Thymus (tissue), 14 donors: ENCODE measurements at places on chromosomes 12 and 14. TPM values are rescaled to one million over a fixed set of nuclear protein-coding genes. Genes with fewer than 3 reads are reported as not detected.

The SERPINA5 gene
- 0.24 TPM for total RNA-seq

DNA sequence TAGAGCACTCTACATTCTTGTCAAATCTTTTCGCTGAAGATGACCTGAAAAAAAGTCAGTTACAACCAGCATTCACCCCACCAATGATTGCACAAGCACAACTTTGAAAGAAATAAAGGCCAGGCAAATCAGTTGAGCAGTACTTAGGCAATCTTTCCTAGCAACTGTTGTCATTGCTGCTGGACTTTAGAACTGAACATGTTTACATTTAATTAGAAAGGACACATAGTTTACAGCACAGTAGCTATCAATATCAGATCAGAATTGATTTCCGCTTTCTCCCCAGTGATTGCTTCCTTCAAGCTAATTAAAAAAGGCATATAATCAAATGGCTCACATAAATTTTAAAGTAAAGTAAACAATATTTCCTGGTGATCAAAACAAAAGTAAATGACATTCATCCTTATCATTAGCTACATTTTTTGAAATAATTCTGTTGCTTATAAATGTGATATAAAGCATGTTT is 128.4 kb downstream of the FOXA1 start:
- no peak for DNase-seq

DNA sequence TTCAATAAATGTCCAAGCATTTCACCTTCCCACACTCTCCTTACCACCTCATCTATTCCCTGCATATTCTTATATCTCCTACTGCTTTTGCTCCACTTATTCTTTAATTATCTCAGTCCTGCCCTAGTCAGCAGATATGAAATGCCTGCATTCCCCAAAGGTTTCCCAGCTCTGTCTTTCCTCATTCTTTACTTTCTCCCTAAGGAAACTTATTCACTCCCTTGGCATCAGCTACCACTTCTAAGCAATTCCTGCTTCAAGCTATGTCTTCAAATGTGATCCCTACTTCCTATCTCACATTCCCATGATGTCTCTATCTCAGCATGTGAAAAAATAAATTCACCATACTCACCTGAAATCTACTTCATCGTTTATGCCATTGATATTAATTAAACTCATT is 111.8 kb downstream of the CAPZA3 start:
- no peak for DNase-seq

The CLEC12A gene
- 2.9 TPM for total RNA-seq

The IRAK3 gene
- total RNA-seq = 2.5 TPM

- no peak for DNase-seq
Measured at GRCh38 chr12:93244514-93245077, 133.1 kb upstream of the NUDT4 start.

The NKX2-1 gene
- total RNA-seq = not detected

DNA sequence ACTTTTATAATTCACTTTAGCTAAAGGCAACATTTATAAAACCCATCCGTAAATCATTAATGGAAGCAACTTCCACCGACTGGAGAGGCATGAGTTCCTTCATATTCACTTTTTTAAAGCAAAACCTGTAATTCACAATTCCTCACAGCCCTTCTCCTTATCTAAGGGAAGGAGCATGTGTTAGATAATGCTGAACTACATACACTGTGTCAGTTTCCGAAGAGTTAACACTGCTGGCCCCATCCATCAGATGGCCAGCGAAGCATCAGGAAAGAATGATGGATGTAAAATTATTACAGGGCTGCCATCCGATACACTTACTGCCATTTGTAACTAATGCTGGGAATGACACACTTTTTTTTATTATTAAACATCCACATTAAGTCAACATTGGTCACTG is 392.8 kb downstream of the SOX5 start:
- DNase-seq = no peak

- DNase-seq = no peak
Measured at GRCh38 chr14:71651228-71651627, 281.0 kb upstream of the RGS6 start.

DNA sequence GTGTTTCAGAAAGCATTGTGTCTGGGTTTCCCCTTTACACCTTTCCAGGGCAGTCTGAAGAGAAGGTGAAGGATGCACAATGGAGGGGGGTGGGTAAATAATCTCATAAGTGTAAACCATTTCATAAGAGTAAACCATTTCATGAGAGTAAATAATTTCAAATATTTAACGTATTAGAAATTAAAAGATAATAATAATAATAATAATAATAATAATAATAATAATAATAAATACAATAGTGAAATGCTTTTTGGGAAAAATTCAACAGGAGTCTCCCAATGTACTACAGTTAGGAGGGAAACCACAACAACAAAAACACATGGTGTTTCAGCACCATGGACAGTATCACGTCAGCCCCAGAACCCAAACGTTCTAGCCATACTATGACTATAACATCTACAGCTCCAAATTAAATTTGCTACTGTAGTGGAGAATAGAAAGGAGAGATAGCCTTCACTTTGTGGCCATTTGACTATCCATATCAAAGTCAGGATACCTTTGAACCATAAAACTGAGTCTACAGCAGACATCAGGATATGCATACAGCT is 691.8 kb downstream of the BCL11B start:
- DNase-seq = peak; percentile 79

The CD69 gene
- total RNA-seq = 90.9 TPM

DNA sequence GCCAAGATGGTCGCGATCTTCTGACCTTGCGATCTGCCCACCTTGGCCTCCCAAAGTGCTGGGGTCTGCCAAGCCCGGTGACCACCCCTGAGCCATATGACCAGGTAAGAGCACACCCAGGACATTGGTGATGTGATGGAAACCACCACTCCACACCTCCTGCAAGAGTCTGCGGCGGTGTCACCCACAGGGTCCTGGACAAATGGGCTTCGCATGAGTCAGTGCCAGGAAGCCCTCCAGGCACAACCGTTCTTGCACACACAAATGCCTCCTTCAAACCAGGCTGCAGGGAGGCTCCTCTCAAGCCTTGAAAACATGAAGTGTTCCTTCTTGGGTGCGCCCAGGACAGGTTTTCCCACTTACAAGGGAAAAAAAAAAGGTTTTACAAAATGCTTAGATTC is 16.6 kb downstream of the PITPNM2 start:
- no peak for DNase-seq

The ANKS1B gene
- total RNA-seq = 4.9 TPM

The CD27 gene
- 42.3 TPM for total RNA-seq

DNA sequence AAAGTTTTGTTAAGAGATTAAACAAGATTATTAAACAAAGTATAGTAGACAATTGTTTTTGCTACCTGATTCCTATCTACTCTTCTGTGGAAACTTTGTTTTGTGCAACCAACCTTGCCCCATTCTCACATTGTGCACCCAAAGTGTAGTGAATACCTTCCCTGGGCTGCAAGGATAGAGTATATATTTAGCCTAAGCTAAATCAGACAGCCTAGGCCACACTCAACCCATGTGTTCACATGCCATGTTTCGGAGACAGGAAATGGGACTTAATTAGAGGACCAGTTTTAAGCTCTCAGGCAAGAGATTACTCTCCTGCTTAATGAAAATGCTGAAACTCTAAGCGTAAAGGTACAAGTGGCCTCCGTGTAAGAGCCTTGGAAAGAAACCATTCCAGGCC is 734.9 kb upstream of the USP15 start:
- DNase-seq = no peak

DNA sequence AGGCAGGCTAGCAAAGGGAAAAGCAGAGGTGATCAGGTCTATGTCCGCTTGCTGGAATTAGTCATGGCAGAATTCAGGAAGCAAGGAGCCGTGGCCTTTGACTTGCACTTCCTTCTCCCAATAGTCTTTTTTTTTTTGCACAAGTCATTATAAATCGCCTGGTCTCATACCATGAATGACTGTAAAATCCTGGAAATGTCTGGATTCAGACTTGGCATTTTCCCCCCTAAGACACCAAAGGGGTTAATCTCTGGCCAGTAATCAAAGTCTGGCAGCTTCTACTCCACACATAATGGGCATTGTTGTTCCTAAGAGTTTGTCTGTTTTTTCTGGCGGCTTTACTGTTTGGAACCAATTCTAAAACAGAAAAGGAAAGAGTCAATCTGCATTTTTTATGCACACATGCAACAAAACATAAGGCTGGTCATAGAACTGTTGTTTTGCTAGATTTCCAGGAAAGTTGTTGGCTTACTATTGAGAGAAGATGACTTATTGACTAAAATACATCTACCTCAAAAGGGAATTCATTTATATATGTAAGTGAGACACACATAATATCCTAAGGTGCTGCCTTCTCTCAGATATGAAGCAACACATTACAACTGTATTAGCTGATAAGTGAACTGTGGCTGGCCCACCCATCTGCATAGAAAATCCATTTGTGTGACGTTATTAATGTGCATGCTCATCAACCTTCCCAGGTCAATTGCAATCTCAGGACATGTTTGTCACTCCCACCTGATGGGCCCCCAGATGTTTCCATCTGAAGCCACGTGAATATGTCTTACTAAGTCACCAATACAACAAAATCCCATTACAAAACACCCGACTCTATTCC is 157.3 kb downstream of the BTG1 start:
- no peak for DNase-seq

DNA sequence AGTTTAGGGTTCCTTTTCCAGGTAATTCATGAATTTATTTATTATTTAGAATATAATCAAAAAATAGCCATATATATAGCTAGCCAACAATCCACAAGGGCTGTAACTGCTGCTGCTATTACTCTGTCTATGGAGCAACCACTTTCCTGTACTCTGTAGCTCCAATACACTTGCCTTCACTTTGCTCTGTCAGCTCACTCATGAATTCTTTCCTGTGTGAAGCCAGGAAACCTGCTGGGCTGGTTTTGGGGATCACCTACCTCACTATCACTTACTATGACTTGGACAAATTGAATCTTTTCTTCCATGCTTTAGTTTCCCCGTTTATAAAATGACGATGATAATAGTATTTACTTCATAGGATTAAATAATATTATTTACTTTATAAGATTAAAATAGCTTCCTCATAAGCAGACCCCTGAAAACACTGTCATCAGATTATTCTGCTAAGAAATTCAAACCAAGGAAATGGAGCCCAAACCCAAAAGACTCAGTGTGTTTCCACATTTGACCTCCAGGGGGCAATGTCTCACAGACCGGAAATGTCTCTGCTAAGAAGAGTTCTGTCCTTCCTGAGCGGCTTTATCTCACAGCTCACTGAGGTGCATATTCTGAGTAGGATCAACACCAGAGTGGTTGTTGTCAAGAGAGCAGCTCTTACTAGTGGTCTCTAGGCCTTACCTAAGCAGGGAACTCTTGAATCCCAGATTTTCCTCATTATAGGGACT is 457.1 kb downstream of the DAD1 start:
- DNase-seq = peak; percentile 67

DNA sequence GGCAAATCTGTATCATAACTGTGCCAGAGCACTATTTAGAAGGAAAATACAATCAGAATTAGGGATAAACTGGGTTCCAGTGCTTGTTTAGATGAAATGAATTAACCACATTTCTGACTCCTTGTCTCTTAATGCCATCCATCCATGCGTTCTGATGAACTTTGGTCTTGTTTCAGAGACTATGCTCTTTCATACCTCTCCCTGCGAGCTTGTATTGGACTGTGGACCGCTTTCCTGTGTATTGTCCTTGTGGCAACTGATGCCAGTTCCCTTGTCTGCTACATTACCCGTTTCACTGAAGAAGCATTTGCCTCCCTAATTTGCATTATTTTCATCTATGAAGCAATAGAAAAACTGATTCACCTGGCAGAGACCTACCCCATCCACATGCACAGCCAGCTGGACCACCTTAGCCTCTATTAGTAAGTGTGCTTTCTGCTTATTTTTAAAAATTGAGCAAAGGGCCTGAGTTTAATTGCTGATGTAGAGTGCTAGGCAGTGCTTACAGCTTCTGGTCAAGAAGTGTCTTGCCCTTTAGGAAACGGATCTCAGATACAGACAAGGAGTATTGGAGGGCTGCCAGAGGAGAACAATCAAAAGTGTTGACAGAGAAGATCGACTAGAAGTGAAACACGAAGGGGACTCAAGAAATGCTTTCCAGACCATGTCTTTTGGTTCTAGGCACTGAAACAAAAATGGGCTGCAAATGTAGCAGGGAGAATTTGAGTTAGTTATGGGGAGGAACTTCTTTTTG is 46.7 kb downstream of the SLC4A8 start:
- DNase-seq = no peak

DNA sequence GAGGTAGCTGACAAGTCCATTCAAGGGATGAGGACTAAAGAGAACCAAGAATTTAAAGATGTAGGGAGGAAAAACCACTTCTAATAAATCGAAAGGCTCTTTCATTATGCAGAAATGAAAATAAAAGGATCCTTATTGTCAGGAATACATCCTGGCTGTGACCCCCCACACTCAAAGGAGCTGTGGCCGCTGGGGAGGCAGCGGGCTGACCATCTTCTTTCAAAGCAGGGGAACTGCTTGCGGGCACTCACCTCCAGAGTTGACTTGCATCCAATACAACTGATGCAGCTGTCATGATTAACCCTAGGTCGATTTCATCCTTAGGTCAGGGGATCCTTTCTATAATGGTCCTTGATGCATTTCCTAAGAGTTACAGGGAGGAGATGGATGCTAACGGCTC is 35.3 kb downstream of the TRAFD1 start:
- DNase-seq = no peak

The PPP1R12A gene
- total RNA-seq = 86.6 TPM

GRCh38 chr12:12872934-12873275 is 18.5 kb upstream of the GPRC5A start:
- DNase-seq = no peak

DNA sequence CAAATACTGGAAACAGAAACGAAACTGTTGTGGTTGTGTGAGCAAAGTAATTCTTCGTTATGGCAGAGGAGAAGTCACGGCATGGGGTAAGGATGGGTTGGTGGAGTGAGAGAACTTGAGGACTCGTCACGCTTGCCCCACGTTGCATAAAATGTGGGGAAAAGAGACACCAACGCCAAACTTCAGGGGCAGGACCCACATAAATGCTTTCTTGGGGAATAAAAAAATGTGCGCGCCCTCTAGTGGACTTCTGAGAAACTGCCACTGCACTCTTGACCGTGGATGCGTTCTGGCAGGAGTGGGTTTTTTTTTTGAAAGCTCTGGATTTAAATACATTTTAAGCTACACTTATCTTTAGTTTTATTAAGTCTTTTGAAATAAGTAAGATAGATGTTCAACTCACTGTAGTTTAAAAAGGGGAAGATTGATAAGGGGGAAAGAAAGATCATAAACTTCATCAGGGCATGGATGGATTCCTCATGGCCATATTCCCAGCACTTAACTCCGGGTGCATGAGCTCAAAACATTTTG is 4.1 kb upstream of the IGF1 start:
- peak; percentile 25 for DNase-seq

DNA sequence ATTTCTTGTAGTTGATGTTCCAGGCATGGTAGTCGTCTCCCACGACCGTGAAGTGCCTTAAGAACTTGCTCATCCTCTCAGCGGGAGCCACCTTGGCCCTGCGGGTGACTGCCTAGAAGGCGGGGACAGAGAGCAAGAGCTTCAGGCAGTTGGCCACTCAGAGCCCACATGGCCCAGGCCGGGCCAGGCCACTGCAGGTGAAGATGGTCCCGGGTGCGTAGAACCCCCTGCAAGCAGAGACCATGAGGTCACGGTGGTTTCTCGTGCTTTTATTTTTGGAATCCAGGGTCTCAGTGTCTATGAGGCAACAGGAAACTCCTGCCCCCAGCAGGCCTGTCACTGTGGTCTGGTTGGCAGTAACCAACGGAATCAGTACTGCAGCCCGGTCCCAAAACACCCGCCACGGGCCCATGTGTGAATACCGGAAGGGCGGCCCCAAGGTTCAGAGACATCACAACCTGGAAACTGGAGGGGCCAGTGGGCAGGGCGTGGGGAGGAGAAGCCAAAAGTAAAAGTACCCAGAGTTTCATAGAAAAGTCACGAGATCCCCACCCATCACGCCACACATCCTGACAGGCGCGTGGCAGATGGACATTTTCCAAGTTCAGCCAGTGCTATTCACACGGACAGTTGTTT is 27.5 kb downstream of the HVCN1 start:
- DNase-seq = no peak

The SLC16A7 gene
- 11.0 TPM for total RNA-seq
